ENCODE measurements at places on chromosomes 1 and 21.

- no peak for DNase-seq
Observed at GRCh38 chr1:165496501-165496900, 47.3 kb upstream of the LRRC52 start.

DNA sequence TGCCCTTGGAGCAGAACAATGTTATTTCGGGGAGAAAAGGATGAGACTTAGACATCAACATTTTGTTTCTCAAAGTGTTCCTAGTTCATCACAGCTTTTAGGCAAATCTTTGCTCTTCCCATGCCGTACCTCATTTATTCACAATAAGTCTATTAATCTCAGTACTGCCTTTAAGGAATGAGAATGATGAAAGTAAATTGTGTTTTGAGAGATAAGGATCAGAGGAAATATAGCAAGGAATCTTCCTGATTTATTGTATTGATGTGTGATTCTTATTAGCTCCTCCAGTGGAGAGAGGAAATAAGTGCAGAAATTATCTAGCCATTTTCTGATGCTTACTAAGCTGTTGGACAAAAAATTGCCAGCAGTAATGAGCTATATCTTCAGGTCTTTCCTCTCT is 2.0 kb downstream of the POLR3C start:
- DNase-seq, result no peak

GRCh38 chr1:72397786-72398185 is 115.4 kb upstream of the NEGR1 start:
- DNase-seq, result no peak

DNA sequence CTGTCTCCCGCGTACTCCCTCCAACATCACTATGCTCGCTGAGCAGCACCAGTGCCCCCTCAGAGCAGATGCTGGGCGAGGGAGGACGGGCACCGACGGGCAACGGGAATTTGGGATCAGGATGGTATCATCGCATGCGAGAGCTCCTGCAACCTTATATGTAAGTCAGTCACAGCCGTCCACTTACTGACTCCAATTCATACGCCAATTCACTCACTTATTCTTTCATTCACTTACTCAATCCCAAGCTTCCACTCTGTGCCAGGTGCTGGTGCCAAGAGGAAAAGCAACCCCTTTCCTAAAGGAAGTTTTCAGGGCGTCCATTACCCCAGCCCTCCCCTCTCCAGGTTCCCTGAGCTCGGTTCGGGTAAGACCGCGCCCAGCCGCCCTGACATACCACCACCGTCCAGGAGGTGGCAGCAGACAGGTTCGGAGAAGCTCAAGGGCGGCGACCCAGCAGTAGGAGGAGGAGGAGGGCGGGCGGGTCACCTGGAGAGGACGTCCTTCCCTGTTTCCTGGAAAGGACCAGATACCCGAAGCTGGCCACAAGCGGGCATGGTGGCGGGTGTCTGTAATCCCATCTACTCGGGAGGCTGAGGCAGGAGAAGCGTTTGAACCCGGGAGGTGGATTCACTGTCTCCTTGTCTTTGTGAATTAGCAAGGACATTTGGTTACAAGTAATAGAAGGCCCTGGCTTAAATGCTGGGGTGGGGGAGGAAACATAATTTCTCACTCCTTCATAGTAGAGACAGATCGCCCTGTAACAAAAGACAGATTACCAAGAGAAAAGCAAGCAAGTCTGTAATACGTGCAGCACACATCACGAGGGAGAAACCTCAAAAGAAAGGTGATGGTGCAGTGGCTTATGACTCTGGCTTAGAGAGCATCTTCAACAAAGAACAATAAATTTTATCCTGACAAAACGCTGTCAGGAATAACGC is 7.6 kb upstream of the IL22RA1 start:
- peak; percentile 91 for DNase-seq
